Central memory CD8-positive, alpha-beta T cell (primary cell): ENCODE measurements at places on chromosomes 13 and 19.

DNA sequence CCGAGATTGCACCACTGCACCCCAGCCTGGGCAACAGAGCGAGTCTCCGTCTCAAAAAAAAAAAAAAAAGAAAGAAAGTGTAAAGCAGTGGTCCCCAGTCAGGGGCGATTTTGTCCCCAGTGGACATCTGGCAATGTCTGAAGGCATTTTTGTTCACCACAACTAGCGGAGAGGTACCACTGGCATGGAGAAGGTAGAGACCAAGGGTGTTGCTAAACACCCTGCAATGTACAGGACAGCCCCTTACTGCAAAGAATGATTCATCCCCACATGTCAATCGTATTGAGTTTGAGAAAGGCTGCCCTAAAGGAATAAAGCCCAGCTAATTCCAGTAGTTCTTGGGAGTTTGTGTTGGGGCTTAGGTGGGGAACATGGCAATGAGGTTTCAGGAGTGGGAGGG, 38.7 kb downstream of the CYP4F2 start:
- H3K27me3 ChIP-seq, result peaks cover 10% of the 10 kb centered on the region
- H3K4me3 ChIP-seq, result no peak overlapping the region
- H3K36me3 ChIP-seq, result peaks cover 2% of the 10 kb centered on the region
- H3K27ac ChIP-seq, result no peak overlapping the region

DNA sequence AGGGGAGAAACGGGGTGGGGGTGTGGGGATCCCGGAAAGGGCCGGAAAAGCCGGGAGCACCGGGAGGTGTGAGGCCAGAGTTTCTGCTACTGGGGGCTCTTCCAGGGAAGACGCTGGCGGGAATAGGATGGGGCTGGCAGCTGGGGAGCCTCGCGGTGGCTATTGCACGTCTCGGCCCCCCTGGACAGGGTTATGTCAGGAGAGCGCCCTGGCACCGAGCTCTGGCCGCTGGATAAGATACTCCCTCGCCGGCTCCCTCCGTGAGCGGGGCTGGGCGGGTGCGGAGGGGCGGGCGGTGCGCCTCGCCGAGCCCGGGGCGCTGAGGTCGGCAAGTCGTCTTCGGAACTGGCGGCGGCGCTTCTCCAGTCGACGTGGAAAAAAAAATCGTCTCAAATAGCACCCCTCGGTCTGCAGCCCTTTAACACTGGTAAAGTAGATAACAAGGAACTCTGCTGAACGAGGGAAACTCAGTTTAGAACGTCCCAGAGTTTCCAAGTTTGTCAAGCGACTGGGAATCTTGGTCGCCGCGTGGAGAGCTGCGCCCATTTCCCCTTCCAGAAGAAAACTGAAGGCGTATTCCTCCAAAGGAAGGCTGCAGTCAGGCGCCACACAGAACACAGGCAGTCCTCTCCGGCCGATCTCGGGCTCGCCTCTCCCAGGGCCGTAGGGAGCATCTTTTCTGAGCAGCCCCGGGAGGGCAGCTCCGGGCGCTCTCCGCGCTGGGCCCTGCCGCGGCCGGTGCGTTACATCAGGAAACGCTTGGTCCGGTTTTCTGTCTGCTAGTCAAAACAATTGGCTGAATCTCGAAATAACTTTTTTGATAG, 115.1 kb downstream of the KCNRG start:
- H3K4me1 ChIP-seq, result peaks cover 46% of the 10 kb centered on the region
- no peak overlapping the region for H3K27ac ChIP-seq

- H3K36me3 ChIP-seq, result no peaks in the 10 kb centered on the region
- peaks cover 61% of the 10 kb centered on the region for H3K27me3 ChIP-seq
- DNase-seq, result no peak
- H3K4me1 ChIP-seq, result no peaks in the 10 kb centered on the region
- no peak overlapping the region for H3K27ac ChIP-seq
Observed at GRCh38 chr13:23921451-23921888, 24.2 kb upstream of the C1QTNF9B start.

DNA sequence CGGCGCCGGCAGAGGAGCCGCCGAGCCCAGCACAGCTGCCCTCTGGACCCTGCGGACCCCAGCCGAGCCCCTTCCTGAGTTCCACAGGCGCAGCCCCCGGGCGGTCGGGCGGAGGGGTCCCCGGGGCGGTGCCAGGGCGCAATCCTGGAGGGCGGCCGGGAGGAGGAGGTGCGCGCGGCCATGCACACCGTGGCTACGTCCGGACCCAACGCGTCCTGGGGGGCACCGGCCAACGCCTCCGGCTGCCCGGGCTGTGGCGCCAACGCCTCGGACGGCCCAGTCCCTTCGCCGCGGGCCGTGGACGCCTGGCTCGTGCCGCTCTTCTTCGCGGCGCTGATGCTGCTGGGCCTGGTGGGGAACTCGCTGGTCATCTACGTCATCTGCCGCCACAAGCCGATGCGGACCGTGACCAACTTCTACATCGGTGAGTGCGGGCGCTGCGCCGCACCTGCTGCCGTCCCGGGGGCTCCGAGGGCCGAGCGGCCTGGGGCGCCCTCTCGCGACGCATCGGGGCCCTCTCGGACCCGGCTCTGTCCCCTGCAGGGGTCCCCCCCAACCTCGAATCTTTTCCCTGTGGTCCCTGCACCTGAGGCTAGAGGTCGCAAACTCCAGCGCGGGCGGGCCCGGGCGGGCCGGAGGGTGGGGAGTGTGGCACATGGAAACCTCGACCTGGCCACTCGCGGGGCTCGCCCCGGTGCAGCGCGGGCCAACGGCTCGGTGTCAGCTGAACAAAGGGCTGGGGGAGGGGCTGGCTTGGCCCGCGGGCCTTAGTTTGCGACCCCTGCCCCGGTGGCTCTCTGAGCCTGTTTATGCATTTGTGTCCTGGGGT, at the start of gene KISS1R:
Gene KISS1R (plus strand): TSS at position 11 of the 829 bp plus-strand sequence. CDS start 170 bp downstream, at position 181.
- H3K4me1 ChIP-seq, result peaks cover 10% of the 10 kb centered on the region
- H3K36me3 ChIP-seq, result peaks cover 20% of the 10 kb centered on the region
- DNase-seq, result no peak
- peak within 1 kb of the TSS; percentile 64 for H3K4me3 ChIP-seq

DNA sequence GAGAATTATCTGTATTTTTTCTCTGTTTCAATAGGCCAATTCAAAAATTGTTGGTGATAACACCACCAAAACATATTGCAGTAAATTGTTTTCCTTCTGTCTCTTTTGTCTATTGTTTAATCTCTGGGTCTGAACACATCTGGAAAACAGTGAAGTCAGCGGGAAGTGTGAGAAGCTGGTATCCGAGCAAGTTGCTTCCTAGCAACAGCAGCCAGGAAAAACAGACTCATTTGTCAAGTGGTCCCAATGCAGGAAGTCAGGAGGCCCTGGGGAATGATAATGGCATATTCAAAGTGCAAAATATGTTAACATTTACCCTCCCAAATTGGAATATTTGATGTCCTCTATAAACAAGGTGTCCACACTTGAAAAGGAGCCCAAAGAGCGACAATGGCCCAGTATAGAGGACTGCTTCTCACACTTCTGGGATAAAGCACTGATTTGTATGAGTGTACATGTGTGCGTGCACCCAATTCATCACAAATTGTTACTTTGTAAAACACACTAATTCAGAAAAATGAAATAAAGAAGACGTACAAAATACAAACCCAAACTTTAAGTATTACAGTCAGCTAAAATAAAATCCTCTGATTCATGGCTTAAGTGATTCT, 515.0 kb downstream of the TBC1D4 start:
- H3K36me3 ChIP-seq, result no peaks in the 10 kb centered on the region
- H3K27me3 ChIP-seq, result peaks cover 30% of the 10 kb centered on the region
- DNase-seq, result no peak
- H3K27ac ChIP-seq, result no peak overlapping the region
- H3K4me1 ChIP-seq, result no peaks in the 10 kb centered on the region
- H3K4me3 ChIP-seq, result no peak overlapping the region

GRCh38 chr13:66926851-66927524, 303.1 kb downstream of the PCDH9 start:
- no peak overlapping the region for H3K27ac ChIP-seq
- no peak for DNase-seq
- H3K4me3 ChIP-seq, result no peak overlapping the region
- H3K27me3 ChIP-seq, result no peaks in the 10 kb centered on the region
- no peaks in the 10 kb centered on the region for H3K4me1 ChIP-seq

DNA sequence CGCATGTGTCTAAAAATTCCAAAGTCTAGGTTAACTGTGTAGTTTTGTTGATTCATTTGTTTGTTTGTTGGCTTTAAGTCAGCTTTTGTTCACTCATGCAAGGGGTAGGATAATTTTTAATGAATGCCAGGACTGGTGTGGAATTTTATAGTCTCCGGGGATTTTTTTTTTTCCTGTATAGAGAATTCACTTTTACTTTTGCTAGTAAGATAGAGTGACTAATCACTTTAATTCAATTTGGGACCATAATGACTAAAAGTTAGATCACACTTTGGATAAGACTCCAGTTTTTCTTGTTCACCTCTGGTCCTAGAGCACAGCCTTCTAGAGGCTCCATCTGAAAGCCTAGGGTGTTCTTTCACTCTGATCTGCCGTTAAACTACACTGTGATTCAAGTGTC, 1690.0 kb downstream of the PCDH9 start:
- no peak for DNase-seq
- no peak overlapping the region for H3K4me3 ChIP-seq
- H3K36me3 ChIP-seq, result no peaks in the 10 kb centered on the region
- H3K4me1 ChIP-seq, result no peaks in the 10 kb centered on the region
- H3K27ac ChIP-seq, result no peak overlapping the region
- H3K27me3 ChIP-seq, result no peaks in the 10 kb centered on the region

DNA sequence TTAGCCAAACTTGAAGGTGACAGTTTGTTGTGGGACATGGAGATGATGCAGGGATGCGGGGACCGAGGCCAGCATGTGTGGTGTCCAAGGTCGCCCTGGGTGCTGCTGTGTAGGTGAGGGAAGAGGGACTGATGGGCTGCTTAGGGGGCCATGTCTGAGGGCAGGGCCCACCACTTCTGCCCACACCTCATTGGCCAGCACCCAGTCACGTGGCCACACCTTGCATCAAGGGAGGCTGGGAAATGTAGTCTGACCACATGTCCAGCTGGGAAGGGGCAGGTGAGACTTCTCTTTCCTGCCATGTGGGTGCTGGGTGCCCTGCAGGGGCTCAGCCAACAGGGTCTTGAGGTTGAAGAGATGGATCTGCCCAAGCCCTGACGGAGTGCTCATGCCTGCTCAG, 88.9 kb downstream of the KDM4B start:
- no peaks in the 10 kb centered on the region for H3K27me3 ChIP-seq
- no peak for DNase-seq
- H3K36me3 ChIP-seq, result peaks cover 5% of the 10 kb centered on the region
- H3K4me1 ChIP-seq, result peaks cover 8% of the 10 kb centered on the region

DNA sequence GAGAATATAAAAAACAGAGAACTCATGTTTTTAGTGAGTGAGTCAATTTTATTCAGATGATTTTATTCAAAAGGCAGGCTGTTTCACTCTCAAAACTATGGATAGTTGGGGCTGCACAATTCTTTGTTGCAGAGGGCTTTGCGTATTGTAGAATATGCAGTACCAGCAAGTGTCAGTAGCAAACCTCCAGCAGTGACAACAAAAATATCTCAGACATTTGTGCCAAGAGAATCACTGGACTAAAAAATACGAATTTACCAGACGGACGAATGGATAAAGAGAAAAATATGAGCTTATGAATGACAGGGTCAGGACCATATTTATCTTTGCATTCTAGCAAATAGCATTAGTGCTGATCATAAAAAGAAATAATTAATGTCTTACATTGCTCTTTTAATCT, 359.1 kb downstream of the FGF14 start:
- H3K27ac ChIP-seq, result no peak overlapping the region
- H3K4me1 ChIP-seq, result no peaks in the 10 kb centered on the region
- H3K4me3 ChIP-seq, result no peak overlapping the region
- no peak for DNase-seq

DNA sequence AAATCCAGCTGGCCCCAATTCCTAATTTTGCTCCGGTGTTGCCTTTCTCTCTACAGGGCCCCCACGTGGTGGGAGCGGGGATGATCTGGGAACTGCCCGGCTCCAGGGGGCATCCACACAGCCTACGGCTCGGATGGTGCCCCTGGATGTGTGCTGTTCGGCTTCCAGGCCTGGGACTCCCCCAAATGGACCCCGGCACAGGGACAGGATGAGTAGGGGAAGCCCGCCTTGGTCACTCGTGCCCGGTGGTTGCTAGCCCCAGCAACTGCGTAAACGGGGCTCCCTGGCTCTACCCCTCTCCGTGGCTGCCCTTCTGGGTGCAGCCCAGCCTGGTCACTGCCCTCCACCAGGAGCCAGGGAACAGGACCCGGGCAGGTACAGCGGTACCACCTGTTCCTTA, 111.5 kb downstream of the TEX26 start:
- peaks cover 28% of the 10 kb centered on the region for H3K4me1 ChIP-seq
- peaks cover 14% of the 10 kb centered on the region for H3K27me3 ChIP-seq
- no peaks in the 10 kb centered on the region for H3K36me3 ChIP-seq

DNA sequence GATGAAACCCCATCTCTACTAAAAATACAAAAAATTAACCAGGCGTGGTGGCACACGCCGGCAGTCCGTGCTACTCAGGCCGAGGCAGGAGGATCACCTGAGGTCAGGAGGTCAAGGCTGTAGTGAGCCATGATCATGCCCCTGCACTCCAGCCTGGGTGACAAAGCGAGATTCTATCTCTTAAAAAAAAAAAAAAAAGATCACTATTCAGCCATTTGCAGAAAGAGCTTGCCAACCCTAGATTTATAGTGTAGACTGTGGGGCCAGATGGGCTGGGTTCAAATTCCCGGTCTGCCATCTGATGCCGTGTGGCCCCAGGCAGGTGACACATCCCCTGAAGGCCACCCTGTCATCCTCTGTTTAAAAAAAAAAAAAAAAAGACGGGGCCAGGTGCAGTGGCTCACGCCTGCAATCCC, 28.9 kb downstream of the SMIM24 start:
- H3K36me3 ChIP-seq, result peaks cover 9% of the 10 kb centered on the region
- H3K27me3 ChIP-seq, result no peaks in the 10 kb centered on the region
- H3K27ac ChIP-seq, result no peak overlapping the region
- no peak for DNase-seq
- H3K4me1 ChIP-seq, result no peaks in the 10 kb centered on the region

DNA sequence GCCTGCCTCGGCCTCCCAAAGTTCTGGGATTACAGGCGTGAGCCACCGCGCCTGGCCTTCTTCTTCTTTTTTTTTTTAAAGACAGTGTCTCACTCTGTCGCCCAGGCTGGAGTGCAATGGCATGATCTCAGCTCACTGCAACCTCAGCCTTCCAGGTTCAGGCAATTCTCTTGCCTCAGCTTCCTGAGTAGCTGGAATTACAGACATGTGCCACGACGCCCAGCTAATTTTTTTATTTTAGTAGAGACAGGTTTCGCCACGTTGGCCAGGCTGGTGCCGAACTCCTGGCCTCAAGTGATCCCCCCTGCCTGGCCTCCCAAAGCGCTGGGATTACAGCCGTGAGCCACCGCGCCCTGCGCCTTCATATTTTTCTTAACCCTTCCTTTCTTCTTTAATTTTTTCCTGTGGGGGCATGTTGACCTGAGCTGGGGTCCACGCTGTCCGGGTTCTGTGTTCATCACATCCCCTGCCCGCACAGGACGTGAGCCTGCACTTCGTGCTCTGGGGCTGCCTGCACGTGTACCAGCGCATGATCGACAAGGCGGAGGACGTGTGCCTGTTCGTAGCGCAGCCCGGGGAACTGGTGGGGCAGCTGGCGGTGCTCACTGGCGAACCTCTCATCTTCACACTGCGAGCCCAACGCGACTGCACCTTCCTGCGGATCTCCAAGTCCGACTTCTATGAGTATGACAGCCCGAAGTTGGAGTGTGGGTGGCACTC, 14.1 kb downstream of the PNPLA6 start:
- H3K4me1 ChIP-seq, result peaks cover 6% of the 10 kb centered on the region
- no peak overlapping the region for H3K4me3 ChIP-seq
- no peak for DNase-seq
- H3K36me3 ChIP-seq, result peaks cover 14% of the 10 kb centered on the region
- H3K27ac ChIP-seq, result no peak overlapping the region
- H3K27me3 ChIP-seq, result no peaks in the 10 kb centered on the region
